Mononuclear cell (primary cell): ENCODE measurements at places on chromosomes 4 and X. TPM values are rescaled to one million over a fixed set of nuclear protein-coding genes. Genes with fewer than 3 reads are reported as not detected.

The ARMCX1 gene
- total RNA-seq: 1.9 TPM

The NSUN7 gene
- 0.73 TPM for total RNA-seq

The GPC4 gene
- under 0.01 TPM for total RNA-seq

The CORIN gene
- 0.10 TPM for total RNA-seq

The NHS gene
- 0.31 TPM for total RNA-seq

The F11 gene
- total RNA-seq: not detected

The GAGE1 gene
- total RNA-seq: 0.10 TPM

The FGFRL1 gene
- total RNA-seq: 5.8 TPM

The LGI2 gene
- total RNA-seq: not detected

The ZCCHC4 gene
- 12.4 TPM for total RNA-seq

The PLAC1 gene
- not detected for total RNA-seq
